ENCODE measurements at places on chromosomes 1 and 21. TPM values are rescaled to one million over a fixed set of nuclear protein-coding genes. Genes with fewer than 3 reads are reported as not detected.

DNA sequence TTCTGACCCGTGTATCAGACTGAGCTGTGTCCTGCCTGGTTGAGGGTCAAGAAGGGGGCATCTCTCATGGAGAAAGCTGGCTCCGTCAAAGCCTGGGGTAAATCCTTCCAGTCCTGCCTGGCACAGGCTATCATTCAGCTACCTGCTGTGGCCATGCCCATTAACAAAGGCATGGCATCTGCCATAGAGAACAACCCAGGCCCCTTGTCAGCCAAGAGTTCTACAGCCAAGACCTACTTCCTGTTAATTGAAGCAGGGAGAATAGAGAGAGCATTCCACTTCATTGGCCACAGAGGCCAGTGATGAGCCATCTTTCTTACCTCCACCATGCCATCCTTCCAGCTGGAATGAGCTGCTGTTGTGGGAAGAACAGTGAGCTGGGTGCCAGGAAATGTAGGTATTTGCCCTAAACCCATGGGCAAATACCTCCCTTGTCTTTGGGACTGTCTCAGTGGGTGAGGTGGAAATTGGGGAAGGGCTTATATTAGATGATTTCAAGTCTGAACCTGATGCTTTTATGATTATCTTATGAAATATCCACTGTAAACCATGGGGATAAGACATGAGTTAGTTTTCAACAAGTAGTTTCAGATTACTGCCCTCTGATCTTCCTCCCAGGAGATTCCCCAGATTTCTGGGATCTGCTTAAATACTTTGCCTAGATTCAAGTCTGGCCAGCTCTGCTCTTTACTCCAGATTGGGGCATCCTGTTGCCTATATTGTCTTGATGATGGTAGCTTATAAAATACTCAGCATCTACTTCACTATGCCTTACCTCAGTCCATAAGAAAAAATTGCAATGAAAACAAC lies 11.2 kb upstream of the KCNQ4 start:
- DNase-seq: no peak

DNA sequence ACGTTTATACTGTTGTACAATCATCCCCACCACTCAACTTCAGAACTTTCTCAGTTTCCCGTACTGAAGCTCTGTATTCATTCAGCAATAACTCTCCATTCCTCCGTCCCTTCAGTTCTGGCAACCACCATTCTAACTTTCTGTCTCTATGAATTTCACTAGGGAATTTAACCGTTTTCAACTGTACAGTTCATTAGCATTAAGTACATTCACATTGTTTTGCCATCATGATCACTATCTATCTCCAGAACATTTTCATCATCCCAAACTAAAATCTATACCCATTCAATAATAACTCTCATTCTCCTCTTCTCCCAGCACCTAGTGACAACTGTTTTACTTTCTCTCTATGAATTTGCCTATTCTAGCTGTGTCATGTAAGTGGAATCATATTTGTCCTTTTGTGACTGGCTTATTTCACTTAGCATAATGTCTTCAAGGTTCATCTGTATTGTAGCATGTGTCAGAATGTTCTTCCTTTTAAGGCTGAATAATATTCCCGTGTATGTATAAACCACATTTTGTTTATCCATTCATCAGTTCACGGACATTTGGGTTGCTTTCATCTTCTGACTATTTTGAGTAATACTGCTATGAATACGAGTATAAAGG lies 75.0 kb downstream of the CEP350 start:
- no peak for DNase-seq

DNA sequence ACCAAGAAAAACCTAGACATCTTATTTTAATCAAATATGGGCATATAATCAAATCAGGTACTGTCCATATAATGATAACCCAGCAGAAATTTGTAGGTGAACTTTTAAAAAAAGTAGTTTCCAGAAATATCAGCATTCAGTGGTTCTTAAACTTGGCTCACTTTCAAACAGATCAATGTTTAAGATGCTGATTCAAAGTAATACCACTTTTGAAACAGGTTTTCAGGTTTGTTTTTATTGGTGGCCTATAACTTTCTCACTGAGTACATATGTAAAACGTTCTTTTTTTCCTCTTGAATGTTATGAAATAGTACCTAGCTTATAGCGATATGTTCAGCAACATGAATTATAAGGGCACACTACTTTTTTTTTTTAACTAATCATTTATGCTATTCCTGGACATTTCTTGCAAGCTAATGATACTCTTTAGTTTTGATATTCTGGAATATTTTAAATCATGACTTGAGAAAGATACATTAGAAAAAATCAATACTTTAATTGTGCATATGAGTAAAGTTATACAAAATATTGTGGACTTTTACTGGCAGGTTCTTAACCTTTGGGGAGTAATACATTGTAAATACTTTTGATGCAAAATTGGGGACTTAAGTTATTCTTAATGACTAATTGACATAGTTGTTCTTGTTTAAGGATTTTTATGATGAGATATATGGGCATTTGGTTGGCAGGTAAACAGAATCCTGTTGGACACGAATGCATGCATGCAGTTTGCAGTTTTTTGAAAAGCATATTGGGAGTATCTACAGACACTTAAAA lies 3.0 kb downstream of the NFIA start:
- DNase-seq: no peak

GRCh38 chr1:223456747-223457146 lies 63.5 kb downstream of the CCDC185 start:
- no peak for DNase-seq

POTED gene
- not detected for total RNA-seq

GRCh38 chr1:192678099-192678498 lies 42.2 kb downstream of the RGS13 start:
- no peak for DNase-seq

CLCA1 gene
- total RNA-seq: not detected

ARHGEF2 gene
- 210 TPM for total RNA-seq

- DNase-seq: no peak
These were observed 144.8 kb downstream of the NR5A2 start for GRCh38 chr1:200172311-200172710.

Measured in naive thymus-derived CD8-positive, alpha-beta T cell (primary cell).